SIG-M5 (cell line): ENCODE measurements at places on chromosomes 11 and 22.

- DNase-seq: no peak
Measured at GRCh38 chr11:769887-770641, 7.2 kb downstream of the GATD1 start.

DNA sequence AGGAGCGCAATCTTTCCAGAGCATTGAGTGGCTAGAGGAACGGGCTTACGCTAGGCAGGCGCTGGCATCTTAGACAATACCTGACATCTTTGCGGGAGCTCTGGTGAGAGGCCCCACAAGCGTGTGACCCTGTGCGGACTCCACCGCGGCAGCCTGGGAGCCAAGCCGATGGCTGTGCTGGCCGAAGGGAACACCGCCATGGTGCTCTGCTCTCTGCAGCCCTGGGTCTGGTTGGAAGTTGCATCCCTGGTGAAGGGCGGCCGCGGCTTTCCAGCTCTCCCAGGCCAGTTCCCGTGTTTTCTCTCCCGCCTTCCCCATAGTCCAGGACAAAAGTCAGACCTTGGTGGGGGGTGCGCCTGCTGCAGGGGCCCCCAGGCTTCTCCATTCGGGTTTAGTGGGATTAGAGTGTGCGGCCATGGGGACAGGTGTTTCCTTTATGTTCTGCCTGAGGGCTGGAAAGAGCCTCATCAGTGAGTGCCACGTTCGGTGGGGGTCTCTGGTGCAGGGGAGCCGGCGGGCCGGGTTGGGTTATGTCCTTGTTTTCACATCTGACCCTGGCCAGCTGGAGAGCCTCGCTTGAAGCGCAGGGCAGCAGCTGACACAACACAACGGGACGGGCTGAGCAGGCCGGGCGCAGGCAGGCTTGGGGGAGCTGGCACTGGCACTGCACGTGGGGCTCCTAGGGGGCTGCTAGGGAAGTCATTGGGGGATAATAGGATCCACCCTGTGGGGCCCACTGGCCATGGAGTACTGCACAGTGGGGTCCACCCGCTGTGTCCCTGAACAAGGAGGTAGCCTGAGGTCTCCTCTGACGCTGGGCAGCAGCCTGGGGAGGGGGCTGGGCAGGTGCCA is 94.8 kb downstream of the KCNQ1 start:
- no peak for DNase-seq

- no peak for DNase-seq
Measured at GRCh38 chr22:45407793-45408192, 5.6 kb downstream of the SMC1B start.

DNA sequence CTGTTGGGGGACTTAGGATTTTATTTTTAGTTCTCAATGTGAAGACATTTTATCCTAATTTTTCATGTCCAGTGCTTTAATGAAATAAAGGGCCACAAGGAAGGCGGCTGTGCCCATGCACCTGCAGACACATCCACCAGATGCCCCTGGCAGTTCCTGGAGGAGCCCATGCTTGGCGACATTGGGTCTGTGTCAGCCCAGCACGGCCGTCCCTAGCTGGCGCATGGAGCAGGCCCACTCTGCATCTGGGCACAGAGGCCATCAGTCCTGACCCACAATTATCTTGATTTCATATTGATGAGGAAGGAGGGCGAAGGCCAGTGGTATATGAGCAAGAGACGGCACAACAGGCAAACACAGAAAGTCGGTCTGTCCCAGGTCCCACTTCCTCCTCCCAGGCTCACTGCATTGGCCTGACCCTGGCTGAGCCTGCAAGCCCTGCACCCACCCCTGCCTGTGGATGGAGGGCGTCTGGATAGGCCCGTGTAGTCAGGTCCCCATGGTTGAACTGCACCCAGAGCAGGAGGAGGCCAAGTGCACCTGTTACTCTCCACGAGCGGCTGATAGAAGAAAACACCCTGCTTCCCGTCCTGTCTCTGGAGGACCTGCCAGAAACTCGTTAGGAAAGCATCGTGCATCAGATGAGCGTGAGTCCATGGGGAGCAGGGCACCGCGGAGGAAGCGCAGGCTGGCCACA is 296.9 kb downstream of the BRD1 start:
- DNase-seq: no peak

DNA sequence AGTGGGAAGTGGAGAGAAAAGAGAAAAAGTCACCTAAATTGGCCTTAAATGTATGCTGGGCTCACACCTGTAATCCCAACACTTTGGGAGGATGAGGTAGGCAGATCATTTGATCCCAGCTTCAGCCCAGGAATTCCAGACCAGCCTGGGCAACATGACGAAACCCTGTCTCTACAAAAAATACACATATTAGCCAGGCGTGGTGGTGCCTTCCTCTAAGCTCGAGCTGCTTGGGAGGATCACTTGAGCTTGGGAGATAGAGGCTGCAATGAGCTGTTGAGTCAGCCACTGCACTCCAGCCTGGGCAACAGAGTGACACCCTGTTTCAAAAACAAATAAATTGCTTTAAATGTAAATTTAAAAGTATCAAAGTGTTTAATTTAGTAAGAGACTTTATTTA is 3.9 kb downstream of the CBL start:
- DNase-seq: no peak

GRCh38 chr11:67665541-67666302 is 8.7 kb downstream of the ALDH3B2 start:
- DNase-seq: no peak

GRCh38 chr11:113103932-113104690 is 142.9 kb downstream of the NCAM1 start:
- no peak for DNase-seq

GRCh38 chr22:47718337-47718736 is 955.9 kb downstream of the TBC1D22A start:
- DNase-seq: no peak

DNA sequence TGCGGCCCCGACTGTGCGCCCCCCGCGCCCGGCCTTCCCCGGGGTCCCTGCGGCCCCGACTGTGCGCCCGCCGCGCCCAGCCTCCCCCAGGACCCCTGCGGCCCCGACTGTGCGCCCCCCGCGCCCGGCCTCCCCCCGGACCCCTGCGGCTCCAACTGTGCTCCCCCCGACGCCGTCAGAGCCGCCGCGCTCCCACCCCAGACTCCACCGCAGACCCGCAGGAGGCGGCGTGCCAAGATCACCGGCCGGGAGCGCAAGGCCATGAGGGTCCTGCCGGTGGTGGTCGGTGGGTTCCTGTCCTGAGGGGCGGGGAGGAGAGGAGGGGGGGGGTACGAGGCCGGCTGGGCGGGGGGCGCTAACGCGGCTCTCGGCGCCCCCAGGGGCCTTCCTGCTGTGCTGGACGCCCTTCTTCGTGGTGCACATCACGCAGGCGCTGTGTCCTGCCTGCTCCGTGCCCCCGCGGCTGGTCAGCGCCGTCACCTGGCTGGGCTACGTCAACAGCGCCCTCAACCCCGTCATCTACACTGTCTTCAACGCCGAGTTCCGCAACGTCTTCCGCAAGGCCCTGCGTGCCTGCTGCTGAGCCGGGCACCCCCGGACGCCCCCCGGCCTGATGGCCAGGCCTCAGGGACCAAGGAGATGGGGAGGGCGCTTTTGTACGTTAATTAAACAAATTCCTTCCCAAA is 3.1 kb downstream of the DRD4 start:
- DNase-seq: no peak

GRCh38 chr11:45803971-45804760 is 783 bp upstream of the SLC35C1 start:
- DNase-seq: no peak

DNA sequence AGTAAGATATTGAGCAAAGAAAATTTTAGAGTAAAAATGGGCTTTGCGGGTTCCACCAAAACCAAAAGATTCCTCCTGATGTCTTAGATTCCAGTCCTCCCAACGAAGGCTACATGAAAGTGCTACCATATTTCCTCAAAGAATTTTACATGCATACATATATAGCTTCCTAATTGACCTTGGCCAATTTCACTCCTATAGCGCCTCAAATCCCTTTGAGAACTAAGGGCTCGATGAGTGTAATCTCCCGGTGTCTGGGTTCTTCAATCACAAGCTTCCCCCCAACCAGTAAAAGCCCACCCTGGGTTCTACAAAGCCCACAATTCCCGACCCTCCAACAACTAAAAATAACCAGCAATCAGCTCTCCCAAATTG is 1.2 kb downstream of the SIK3 start:
- DNase-seq: no peak

DNA sequence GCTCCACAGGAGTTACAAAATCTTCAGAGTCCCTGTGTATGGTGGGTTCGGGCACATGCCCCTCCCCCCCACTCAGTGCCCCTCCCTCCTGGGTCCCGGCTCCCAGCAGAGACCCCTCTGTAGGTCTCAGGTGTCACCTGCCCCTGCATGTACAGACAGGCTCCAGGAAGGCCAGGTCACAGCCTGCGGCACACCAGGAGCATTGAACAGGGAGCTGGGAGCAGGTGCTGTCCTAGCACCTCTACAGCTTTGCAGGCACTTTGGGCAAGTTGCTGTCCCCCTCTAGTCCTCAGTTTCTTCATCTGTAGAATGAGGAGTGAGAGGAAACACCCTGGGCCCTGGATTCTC is 80.1 kb upstream of the RTL6 start:
- DNase-seq: no peak

GRCh38 chr11:76139314-76139713 is 67.0 kb downstream of the WNT11 start:
- DNase-seq: no peak

- no peak for DNase-seq
Measured at GRCh38 chr11:77506857-77507256, 33.0 kb upstream of the PAK1 start.

- no peak for DNase-seq
Measured at GRCh38 chr22:24894998-24895397, 51.5 kb downstream of the LHFPL7 start.

DNA sequence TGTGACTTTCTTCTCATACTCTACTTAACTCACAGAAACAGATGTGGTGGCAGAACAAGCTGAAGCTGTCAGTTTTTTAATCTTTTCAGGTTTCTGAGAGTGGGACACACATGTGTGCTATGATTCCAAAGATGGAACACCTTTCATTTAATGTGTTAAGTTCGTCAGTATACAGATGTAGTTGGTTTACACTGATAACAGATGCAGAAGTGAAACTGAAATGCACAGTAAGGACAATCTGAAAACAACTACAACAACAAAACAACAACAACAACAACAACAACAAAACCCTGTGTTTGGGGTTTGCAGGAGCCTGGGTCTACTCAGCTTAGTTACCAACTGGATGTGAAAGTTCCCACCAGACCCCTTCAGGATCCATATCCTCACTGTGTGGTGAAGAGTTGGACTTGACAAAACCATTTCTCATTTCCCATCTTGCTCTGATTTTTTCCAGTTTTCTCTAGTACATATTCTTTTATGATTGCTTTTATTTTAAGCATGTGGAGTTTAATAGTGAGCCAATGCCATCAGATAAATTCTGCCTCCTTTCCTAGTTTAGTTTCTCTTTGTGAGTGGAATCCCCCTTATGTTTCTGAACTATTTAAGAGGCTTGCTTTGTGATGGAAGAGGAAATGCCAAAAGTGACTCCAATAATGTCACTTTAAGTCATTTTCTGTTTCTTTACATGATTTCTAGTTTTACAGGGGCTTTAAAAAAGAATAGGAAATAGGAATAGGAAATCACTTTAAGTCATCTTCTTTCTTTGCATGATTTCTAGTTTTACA is 47.8 kb downstream of the ARHGAP42 start:
- DNase-seq: no peak

GRCh38 chr11:66868726-66869566 is 12.1 kb downstream of the LRFN4 start:
- no peak for DNase-seq

- DNase-seq: no peak
Measured at GRCh38 chr22:39283322-39284141, 35.9 kb downstream of the RPL3 start.
